ENCODE measurements at places on chromosomes 3 and 15.

GRCh38 chr15:52112203-52112750 is 298 bp downstream of the BCL2L10 start:
- DNase-seq: no peak

DNA sequence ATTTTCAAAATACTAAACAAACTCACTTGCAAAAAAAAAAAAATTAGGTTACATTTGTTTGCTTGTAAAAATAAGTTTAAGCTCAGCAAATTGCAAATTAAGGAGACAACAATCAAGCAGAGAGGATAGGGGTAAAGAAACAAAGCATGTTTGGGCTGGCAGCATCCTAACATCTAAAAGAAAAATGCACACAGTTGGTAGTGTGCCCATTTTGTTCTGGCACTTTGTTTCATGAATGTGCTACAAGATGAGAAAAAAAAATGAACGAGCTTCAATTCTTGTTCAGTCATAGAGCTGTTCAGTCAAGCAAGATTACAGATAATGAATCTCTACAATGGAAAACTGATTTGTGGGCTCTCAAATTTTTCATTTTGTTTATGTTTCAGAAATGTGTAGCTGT is 17.7 kb upstream of the ZBBX start:
- DNase-seq: peak; percentile 90

DNA sequence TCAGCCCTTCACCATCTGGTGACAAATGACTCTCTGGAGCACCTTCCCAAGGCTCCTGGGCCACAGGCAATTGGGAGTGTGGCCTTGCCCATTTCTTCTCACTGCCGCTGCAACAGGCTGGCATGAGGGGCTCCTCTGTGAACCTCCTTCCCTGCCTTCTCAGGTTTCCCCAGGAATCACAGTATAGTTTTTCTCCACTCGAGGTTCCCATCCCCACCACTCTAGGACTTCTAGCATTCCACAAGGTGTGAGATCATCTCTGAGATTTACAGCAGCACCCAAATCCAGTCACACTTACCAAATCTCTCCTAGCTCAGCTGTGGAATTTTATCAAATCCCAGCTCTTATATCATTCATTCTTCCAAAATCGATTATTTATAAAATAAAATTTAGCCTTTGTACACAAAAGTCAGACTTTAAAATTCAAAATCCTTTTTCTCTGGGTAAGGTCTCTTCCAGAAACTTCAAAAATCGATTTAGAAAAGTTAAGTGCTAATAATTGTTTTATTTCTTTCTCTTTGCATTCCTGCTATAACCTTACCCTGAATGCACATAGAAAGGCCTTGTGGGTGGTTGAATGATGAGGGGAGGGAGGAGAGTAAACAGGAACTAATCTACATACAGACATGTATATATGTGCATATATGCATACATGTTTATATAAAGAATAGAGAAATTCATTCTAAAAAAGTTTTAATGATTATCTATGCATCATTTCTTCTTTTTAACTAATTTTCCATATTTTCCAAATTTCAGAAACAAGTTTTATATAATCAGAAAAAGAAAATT is 18.9 kb upstream of the ATP13A4 start:
- DNase-seq: no peak

GRCh38 chr3:138349926-138350665 is 1.7 kb downstream of the MRAS start:
- no peak for DNase-seq

- no peak for DNase-seq
Observed at GRCh38 chr3:21654241-21654640, 96.8 kb downstream of the ZNF385D start.

DNA sequence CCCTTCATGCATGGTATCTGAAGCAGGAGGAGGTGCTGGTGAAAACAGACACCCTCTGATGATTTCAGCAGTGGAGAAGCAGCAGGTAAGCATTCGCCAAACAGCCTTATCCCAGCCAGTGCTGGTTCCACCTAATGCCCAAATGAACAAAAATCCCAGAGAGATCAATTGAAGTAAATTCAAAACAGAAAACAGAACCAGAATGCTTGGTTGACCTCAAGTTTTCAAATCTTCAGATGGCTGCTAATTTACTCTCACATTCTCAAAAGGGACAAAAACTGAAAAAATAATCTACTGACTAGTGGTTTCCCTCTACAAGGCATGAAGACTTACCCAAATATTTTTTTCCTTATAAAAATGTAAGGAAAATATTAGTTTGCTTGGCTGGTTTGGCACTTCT is 87.0 kb upstream of the MYO5C start:
- DNase-seq: no peak

DNA sequence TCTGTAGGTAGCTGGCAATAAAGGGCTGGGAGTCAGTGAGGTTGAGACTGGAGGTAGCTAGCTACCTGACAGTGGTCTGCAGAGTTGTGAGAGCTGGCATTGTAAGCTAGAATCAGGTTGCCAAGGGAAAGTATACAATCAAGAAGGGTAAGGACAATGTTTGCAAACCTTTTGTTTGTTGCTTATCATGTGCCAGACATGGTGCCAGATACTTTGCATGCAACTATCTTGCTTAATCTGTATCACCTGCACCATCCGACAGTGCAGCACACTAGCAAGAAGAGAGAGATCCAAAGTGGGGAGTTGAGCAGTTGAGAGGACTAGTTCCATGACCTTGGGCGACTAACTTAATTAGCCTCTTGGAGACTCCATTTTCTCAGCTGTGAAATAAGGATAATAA is 236.4 kb downstream of the PDCD6IP start:
- no peak for DNase-seq

GRCh38 chr3:33458446-33458845 is 18.2 kb upstream of the UBP1 start:
- DNase-seq: no peak
